CD8-positive, alpha-beta memory T cell (primary cell): ENCODE measurements at places on chromosomes 5 and 9. TPM values are rescaled to one million over a fixed set of nuclear protein-coding genes. Genes with fewer than 3 reads are reported as not detected.

GRCh38 chr9:38639577-38639940, 19.2 kb upstream of the ANKRD18A start:
- H3K27me3 ChIP-seq: no peaks in the 10 kb centered on the region
- no peaks in the 10 kb centered on the region for H3K4me1 ChIP-seq
- no peak overlapping the region for H3K27ac ChIP-seq
- DNase-seq: no peak
- no peaks in the 10 kb centered on the region for H3K36me3 ChIP-seq
- H3K4me3 ChIP-seq: no peak overlapping the region

GRCh38 chr9:99491408-99492158, 269.5 kb downstream of the SEC61B start:
- H3K36me3 ChIP-seq: no peaks in the 10 kb centered on the region
- H3K4me3 ChIP-seq: no peak overlapping the region
- no peak overlapping the region for H3K27ac ChIP-seq
- DNase-seq: no peak
- no peaks in the 10 kb centered on the region for H3K27me3 ChIP-seq
- H3K4me1 ChIP-seq: no peaks in the 10 kb centered on the region

DNA sequence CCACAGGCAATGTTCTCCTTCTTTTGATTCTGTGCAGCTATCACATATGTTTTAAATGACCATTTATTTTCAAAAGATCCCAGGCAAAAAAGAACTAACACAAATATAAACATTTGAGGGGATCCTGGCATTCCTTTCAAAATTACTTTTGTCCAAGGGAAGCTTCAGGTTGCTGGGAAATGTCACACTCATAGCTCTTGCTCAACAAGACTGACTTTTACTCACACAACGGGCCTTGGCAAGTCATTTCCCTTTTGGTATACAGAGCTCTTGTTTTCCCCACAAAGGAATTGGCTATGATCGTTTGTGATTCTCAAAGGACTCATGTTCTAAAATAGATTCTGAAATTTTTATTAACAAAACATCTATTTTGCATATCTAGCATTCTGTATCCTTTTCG, 4.5 kb upstream of the PALM2AKAP2 start:
- no peak overlapping the region for H3K4me3 ChIP-seq
- no peaks in the 10 kb centered on the region for H3K27me3 ChIP-seq
- no peaks in the 10 kb centered on the region for H3K4me1 ChIP-seq
- H3K27ac ChIP-seq: no peak overlapping the region
- DNase-seq: no peak

- no peak overlapping the region for H3K4me3 ChIP-seq
- peaks cover 3% of the 10 kb centered on the region for H3K27me3 ChIP-seq
- DNase-seq: no peak
- no peak overlapping the region for H3K27ac ChIP-seq
Observed at GRCh38 chr5:77981820-77982219, 205.7 kb upstream of the TBCA start.

GRCh38 chr9:120742951-120743416, 28.7 kb upstream of the MEGF9 start:
- H3K4me1 ChIP-seq: no peaks in the 10 kb centered on the region
- no peak overlapping the region for H3K4me3 ChIP-seq
- H3K36me3 ChIP-seq: no peaks in the 10 kb centered on the region
- H3K27me3 ChIP-seq: no peaks in the 10 kb centered on the region

GRCh38 chr5:131328536-131329285, 64.9 kb downstream of the CDC42SE2 start:
- DNase-seq: no peak
- H3K4me3 ChIP-seq: no peak overlapping the region
- peaks cover 5% of the 10 kb centered on the region for H3K36me3 ChIP-seq
- H3K4me1 ChIP-seq: peaks cover 49% of the 10 kb centered on the region

DNA sequence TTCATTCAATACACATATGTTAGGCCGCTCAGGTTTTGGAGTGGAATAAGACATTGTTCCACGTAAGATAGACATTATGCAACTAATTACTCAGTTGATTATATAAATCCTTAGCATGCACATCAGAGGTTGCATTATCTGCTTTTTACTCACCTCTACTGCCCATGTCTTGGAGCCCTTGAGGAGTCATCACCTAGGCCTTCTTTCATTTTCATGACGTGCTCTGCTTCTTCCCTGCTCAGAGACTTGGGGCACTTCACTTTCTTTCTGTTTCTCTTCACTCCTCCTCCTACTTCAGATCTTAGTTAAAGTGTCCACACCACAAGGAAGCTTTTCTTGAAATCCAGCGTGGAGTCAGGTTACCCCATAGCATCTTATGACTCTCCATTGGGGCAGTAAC, 241.1 kb downstream of the TLR4 start:
- H3K27ac ChIP-seq: no peak overlapping the region
- no peak overlapping the region for H3K4me3 ChIP-seq
- no peaks in the 10 kb centered on the region for H3K27me3 ChIP-seq
- no peak for DNase-seq
- no peaks in the 10 kb centered on the region for H3K4me1 ChIP-seq

DNA sequence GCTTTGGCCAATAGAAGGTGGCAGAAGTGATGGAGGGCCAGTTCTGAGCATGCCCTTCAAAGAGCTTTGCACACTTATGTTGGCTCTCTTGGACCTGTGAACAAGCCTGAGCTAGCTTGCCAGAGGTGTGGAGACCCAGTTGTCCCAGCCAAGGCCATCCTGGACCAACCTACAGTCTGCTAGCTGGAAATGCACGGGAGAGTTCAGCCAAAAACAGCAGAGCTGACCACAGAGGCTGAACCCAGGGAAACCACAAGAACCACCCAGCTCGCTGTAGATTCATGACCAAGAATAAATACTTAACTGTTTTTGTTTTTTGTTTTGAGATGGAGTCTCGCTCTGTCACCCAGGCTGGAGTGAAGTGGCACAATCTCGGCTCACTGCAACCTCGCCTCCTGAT, 65.4 kb upstream of the HAND1 start:
- H3K4me1 ChIP-seq: no peaks in the 10 kb centered on the region
- no peaks in the 10 kb centered on the region for H3K27me3 ChIP-seq
- H3K36me3 ChIP-seq: no peaks in the 10 kb centered on the region
- no peak overlapping the region for H3K27ac ChIP-seq

DNA sequence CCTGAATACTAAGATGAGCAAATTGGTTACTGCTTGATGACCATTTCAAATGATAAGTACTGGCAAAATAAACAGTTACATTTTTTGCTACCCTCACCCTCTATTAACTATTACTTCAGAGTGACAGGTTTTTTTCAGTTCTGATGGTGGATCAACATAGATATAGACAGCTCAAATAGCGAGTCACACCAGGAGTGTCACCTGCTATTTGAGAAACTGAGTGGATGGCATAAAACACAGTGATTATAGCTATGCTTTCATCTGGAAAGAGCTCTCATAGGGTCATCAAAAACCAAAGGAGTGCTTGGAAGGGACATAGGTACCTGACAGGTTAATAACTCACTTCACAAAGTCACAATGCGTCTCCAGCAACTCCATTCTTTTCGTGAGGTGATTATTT, 244.5 kb upstream of the C9orf72 start:
- H3K4me3 ChIP-seq: no peak overlapping the region
- DNase-seq: no peak
- H3K4me1 ChIP-seq: no peaks in the 10 kb centered on the region
- H3K36me3 ChIP-seq: no peaks in the 10 kb centered on the region
- H3K27me3 ChIP-seq: no peaks in the 10 kb centered on the region

GRCh38 chr9:99433555-99433954, 211.5 kb downstream of the SEC61B start:
- H3K36me3 ChIP-seq: no peaks in the 10 kb centered on the region
- no peak overlapping the region for H3K4me3 ChIP-seq
- DNase-seq: peak; percentile 2
- H3K27me3 ChIP-seq: no peaks in the 10 kb centered on the region
- H3K4me1 ChIP-seq: no peaks in the 10 kb centered on the region
- no peak overlapping the region for H3K27ac ChIP-seq

DNA sequence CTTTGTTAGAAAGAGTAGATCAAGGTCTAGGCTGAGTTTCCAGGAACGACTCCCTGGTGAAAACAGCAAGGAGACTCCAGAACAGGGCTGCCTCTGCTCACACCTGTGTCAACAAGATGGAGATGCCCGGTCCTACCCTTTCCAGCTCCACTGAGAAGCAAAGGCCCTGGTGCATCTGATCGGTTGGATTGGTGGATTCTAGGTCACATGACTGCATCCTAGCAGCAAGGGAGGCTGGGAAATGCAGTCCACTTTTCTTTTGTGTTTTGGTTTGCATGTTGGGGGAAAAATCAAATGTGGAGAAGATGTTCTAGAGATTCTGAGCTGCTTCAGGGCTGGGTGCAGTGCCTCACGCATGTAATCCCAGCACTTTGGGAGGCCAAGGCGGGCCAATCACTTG, 82.0 kb upstream of the TRIO start:
- H3K27me3 ChIP-seq: no peaks in the 10 kb centered on the region
- H3K4me3 ChIP-seq: no peak overlapping the region
- H3K4me1 ChIP-seq: no peaks in the 10 kb centered on the region
- DNase-seq: no peak

DNA sequence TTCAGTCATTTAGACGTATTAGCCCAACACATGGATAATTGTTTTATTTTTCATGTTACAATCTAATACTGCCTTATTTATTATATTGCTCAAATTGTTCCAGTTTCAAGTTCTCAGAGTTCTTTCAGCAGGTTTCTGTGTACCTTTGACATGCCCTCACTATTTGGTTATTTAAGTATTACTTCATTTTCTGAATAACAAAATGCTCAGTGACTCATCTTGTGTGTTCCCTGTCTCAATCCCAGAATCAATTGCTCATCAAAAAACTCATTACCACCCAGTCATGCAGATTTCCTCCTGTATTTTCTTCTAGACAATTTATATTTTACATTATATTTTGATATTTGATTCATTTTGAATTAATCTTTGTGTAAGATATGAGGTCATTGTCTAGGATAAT, 562.6 kb downstream of the ANXA1 start:
- H3K36me3 ChIP-seq: no peaks in the 10 kb centered on the region
- no peak overlapping the region for H3K4me3 ChIP-seq
- H3K27me3 ChIP-seq: no peaks in the 10 kb centered on the region
- H3K4me1 ChIP-seq: no peaks in the 10 kb centered on the region
- DNase-seq: no peak

- H3K27ac ChIP-seq: no peak overlapping the region
- H3K36me3 ChIP-seq: no peaks in the 10 kb centered on the region
- peak; percentile 73 for DNase-seq
- H3K4me1 ChIP-seq: peaks cover 4% of the 10 kb centered on the region
Observed at GRCh38 chr5:139774980-139775661, 20.5 kb upstream of the PSD2 start.

DNA sequence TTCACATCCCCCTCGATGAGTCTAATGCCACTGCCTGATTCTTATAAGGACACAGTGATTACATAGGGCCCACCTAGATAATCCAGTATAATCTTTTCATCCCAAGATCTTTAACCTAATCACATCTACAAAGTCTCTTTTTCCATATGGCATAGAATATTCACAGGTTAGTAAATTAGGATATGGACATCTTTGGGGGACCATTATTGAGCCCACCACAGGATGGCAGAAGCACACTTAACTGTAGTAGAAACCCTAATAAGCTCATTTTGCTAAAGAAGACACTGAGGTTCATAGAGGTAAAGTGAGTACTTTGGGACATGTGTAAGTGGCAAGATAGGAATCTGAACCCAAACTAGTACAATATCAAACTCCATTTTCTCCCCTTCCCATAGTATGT, 38.9 kb downstream of the ASTN2 start:
- H3K4me1 ChIP-seq: no peaks in the 10 kb centered on the region

DNA sequence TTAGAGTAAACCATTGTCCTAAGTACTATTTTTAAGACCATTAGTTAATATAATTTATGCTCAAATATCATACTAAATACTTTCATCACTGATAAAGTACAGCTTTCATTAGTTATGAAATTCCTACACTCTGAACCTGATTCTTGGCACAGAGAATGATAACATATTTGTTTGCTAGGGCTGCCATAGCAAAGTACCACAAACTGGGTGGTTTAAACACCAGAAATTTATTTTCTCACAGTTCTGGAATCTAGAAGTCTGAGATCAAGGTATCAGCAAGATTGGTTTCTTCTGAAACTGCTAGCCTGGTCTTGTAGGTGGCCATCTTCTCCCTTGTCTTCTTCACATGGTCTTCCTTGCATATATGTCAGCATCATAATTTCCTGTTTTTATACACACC, 608.4 kb downstream of the TLE1 start:
- H3K27ac ChIP-seq: no peak overlapping the region
- H3K4me3 ChIP-seq: no peak overlapping the region
- H3K36me3 ChIP-seq: no peaks in the 10 kb centered on the region
- H3K27me3 ChIP-seq: no peaks in the 10 kb centered on the region

GRCh38 chr5:53956196-53956595, 354.2 kb downstream of the ARL15 start:
- H3K4me3 ChIP-seq: no peak overlapping the region
- no peaks in the 10 kb centered on the region for H3K27me3 ChIP-seq

- no peak for DNase-seq
- H3K36me3 ChIP-seq: no peaks in the 10 kb centered on the region
- no peaks in the 10 kb centered on the region for H3K27me3 ChIP-seq
- H3K4me1 ChIP-seq: no peaks in the 10 kb centered on the region
- no peak overlapping the region for H3K4me3 ChIP-seq
Observed at GRCh38 chr5:2134543-2135292, 252.0 kb upstream of the IRX4 start.

DNA sequence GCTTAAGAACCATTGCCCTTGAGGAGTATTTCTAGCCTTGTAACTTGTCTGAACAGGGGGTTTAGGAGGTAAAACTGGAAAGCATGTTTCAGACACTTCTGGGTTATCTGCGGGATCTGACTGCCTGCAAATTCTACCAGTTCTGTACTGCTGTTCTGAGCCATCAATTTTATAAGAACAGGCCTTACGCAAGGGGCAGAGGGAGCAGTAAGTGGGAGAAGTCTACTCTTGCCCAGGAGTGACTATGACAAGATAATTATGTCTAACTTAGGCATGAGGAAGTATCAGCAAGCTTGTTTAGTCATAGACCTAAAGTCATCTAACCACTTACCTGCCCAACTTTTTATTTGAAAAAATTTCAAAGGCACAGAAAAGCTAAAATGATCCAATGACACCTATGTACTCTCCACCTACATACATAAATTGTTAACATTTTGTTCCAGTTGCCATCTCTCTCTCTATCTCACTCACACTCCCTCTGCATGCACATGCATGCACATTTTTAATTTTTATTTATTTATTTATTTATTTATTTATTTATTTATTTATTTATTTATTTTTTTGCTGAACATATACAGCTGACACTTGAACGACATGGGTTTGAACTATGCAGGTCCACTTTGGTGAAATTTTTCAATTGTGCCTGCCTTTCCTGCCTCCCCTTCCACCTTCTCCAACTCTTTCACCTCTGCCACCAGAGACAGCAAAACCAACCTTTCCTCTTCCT, 18.4 kb upstream of the DEPDC1B start:
- no peak overlapping the region for H3K27ac ChIP-seq
- H3K4me3 ChIP-seq: no peak overlapping the region
- no peaks in the 10 kb centered on the region for H3K4me1 ChIP-seq
- no peaks in the 10 kb centered on the region for H3K36me3 ChIP-seq
- no peak for DNase-seq

GRCh38 chr5:9468060-9468388, 77.9 kb downstream of the SEMA5A start:
- no peak overlapping the region for H3K4me3 ChIP-seq
- H3K27me3 ChIP-seq: no peaks in the 10 kb centered on the region
- no peak for DNase-seq

GRCh38 chr9:5566054-5566618, 55.8 kb downstream of the PDCD1LG2 start:
- H3K4me3 ChIP-seq: no peak overlapping the region
- H3K36me3 ChIP-seq: no peaks in the 10 kb centered on the region
- H3K4me1 ChIP-seq: peaks cover 25% of the 10 kb centered on the region
- no peak overlapping the region for H3K27ac ChIP-seq
- DNase-seq: no peak

The GRM6 gene
- not detected for total RNA-seq

The ARID3C gene
- 0.44 TPM for total RNA-seq

The UBE2R2 gene
- 28.8 TPM for total RNA-seq

The BARX1 gene
- total RNA-seq: not detected

The CYSRT1 gene
- 0.58 TPM for total RNA-seq

The ECSCR gene
- total RNA-seq: 0.83 TPM

The CATSPER3 gene
- 0.29 TPM for total RNA-seq
